ENCODE measurements at places on chromosomes 7 and 10. TPM values are rescaled to one million over a fixed set of nuclear protein-coding genes. Genes with fewer than 3 reads are reported as not detected.

Gene FRAT1
- total RNA-seq: 4.3 TPM

Gene OTUD1
- total RNA-seq: 15.9 TPM

Gene ZMYND11
- 83.6 TPM for total RNA-seq

Gene MRLN
- total RNA-seq: not detected

Gene BNIP3
- total RNA-seq: 53.5 TPM

Gene METTL27
- 1.8 TPM for total RNA-seq

Gene TAS2R3
- total RNA-seq: 4.2 TPM

Data from ovary (tissue), 10 donors.